ENCODE measurements at places on chromosomes 6 and 20.

DNA sequence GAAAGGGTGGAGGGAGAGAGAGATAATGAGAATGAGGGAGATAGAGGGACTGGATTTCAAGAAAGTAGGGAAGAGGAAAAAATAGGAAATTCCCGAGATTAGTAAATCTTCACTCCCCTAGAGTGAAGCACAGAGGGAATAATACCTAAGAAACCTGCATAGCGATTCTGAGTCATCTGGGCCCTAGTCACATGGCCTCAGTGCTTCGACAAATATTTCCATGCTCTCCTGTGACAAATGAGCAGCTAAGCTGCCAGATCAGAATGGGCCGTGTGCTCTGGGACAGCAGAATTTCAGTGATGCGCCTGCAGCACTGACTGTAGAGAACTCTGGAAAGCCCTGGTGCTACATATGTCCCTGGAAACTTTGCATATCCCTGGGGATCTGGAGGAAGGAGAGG lies 48.6 kb upstream of the GRIK2 start:
- no peak for DNase-seq

GRCh38 chr6:118992186-118992795 lies 57.3 kb upstream of the MCM9 start:
- DNase-seq, result no peak

GRCh38 chr6:134757911-134758361 lies 192.0 kb downstream of the ALDH8A1 start:
- no peak for DNase-seq

DNA sequence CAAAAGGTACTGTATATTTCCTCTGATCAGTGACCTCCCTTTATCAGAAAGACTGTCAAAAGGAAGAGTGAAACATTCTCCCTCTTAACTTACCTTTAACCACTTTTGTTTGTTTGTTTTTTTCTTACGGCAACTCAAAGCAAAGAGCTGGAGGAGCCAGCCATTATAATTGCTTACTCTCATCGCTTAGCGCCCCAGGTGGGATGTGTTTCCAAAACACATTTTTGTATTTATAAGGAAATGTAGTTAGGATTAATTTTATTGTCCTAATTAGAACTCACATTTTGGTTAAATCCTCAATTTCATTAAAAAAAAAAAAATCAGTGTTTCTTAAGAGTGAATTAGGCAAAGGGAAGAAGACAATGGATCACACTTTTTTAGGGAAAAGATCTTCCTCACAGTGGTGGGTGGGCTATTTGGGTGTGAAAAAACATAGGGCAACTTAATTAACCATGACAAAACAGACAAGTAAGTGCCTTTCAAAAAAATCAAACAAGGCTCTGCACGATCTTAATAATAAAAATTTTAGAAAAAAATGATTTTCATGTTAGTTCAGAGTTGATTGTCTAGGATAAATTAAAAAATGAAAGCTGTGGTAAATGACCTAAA lies 1.2 kb upstream of the PHACTR2 start:
- DNase-seq, result no peak

DNA sequence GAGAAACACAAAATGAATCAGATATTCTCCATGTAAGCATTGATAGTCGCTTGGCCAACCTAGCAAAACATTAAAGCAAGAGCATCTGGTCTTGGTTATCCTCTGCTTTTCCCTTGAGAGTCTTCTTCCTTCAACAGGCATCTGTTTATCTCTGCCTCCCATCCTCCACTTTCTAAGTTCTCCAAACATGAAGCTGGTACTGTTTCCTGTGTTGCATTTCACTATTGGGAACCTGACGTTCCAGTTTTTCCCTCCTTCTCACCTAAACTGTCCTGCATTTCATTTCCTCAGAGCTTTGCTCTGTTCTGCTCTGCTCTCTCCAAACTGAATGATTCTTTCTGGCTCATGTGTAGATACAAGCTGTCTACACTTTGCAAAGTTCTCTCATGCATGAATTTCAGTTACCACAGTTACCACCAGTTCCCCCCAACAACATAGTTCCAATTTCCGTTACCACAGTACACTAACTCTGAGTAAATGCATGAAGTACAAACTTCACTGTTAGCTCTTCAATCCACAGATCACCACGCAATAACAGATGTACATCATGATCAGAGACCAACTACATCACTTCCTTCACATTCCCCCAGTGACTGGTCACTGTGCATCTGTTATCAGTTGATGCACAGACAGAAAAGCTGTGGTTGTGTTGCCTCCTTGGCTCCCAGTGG lies 86.7 kb upstream of the F13A1 start:
- no peak for DNase-seq

- DNase-seq, result no peak
Observed at GRCh38 chr6:17633465-17634188, 33.5 kb downstream of the FAM8A1 start.

GRCh38 chr6:69790629-69791028 lies 6.2 kb downstream of the LMBRD1 start:
- DNase-seq, result no peak

- DNase-seq, result no peak
Observed at GRCh38 chr6:150517175-150517574, 82.5 kb upstream of the PLEKHG1 start.

- no peak for DNase-seq
Observed at GRCh38 chr6:42171813-42172581, 1.2 kb upstream of the GUCA1A start.

DNA sequence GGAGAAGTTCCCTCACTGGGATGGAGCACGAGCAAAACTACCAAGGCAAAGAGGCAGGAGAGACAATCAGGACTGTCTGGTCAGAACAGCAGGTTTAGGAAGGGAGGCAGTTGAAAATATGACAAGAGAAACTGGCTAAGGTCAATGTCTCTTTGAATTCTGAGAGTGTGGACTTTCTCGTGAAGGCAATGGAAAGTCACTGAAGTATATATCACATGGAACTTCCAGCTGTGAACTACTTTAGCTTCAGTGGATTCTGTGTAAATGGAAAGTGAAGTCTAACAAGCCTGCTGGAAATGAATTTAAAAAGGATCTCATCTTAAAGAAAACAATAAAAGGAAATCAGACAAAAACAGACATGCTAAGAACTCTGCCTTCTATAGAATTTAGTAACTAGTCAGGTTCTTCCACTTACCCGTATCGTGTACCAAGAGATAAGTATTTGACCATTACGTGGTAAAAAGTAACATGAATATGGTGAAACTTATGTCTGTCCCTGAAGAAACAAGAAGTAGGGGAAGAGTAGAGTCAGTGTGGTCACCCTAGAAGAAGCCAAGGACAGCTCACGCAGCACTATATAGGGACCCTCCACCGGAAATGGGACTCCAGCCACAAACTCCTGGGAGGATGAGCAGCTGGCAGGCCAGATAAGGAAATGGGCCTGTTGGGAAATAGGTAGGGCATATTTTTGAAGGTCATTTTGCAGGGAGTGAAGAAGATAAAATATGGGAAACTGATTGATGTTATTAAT lies 123.4 kb downstream of the MAP7 start:
- DNase-seq, result no peak

- no peak for DNase-seq
Observed at GRCh38 chr20:8798505-8798904, 270.4 kb upstream of the PLCB4 start.

DNA sequence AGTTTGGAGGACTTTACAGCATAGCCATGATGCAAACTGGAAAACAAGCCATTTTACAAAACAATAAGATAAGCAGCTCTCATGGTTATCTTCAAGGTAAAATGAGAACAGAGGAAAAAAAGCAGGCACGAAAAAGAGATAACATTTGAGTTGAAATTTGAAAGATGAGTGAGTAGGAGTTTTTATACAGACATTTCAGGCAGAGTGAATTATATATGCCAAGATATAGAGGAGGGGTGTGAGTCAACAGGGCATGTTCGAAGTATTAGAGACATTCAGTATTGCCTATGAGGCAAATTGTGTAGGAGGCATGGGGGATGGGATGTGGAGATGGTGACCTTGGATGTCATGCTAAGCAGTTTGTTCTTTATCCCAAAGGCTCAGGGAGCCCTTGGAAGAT lies 240.5 kb upstream of the MAN1A1 start:
- no peak for DNase-seq

GRCh38 chr6:63186970-63187369 lies 24.3 kb upstream of the FKBP1C start:
- DNase-seq, result no peak

DNA sequence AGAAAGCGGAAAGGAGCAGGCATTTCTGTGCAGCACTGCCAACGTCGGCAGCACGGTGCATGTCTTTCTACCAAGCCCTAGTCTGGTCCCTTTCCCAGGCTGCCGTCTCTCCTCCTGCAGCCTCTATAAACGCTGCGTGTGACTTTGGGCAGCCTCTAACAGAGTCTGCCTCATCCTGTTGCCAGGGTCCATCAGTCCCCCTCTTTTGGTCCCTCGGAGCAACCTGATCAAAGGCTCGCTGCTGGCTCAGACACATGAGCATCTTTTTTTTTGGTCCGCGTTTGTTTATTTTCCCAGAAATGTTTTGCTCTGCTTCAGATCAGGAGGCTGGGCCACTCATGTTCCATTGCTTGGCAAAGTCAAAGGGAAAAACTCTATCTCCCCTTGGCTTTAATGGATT lies 166.8 kb upstream of the CST7 start:
- DNase-seq, result no peak

GRCh38 chr6:1615853-1616420 lies 6.2 kb downstream of the FOXC1 start:
- no peak for DNase-seq

GRCh38 chr6:1770435-1770843 lies 160.7 kb downstream of the FOXC1 start:
- no peak for DNase-seq

GRCh38 chr6:33929575-33930288 lies 125.9 kb upstream of the MLN start:
- DNase-seq, result no peak

- no peak for DNase-seq
Observed at GRCh38 chr6:131519670-131520436, 53.2 kb upstream of the ARG1 start.

- no peak for DNase-seq
Observed at GRCh38 chr20:17725094-17725835, 25.5 kb downstream of the BANF2 start.

DNA sequence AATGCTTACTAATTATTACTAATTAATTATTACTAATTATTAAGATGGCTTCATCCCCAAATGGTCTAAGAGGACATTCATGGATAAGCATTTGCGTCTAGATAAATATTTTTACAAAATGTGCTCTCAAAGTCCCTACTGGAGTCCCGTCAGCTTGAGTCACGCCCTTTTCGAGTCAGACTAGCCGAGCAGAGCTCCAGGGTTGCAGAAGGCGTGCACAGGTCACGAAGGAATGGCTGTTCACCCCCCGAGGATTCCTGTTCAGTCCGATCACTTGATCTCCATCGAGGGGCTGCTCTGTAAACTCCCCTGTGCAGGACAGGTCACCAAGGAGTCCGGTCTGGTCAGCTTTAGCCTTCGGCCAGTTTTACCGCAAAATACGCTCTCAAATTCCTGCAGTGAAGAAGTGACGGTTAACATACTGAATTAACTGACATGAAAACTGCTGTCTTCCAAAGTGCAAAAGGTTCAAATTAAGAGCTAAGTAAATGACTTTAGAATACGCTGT lies 19.9 kb downstream of the TCFL5 start:
- DNase-seq, result no peak

DNA sequence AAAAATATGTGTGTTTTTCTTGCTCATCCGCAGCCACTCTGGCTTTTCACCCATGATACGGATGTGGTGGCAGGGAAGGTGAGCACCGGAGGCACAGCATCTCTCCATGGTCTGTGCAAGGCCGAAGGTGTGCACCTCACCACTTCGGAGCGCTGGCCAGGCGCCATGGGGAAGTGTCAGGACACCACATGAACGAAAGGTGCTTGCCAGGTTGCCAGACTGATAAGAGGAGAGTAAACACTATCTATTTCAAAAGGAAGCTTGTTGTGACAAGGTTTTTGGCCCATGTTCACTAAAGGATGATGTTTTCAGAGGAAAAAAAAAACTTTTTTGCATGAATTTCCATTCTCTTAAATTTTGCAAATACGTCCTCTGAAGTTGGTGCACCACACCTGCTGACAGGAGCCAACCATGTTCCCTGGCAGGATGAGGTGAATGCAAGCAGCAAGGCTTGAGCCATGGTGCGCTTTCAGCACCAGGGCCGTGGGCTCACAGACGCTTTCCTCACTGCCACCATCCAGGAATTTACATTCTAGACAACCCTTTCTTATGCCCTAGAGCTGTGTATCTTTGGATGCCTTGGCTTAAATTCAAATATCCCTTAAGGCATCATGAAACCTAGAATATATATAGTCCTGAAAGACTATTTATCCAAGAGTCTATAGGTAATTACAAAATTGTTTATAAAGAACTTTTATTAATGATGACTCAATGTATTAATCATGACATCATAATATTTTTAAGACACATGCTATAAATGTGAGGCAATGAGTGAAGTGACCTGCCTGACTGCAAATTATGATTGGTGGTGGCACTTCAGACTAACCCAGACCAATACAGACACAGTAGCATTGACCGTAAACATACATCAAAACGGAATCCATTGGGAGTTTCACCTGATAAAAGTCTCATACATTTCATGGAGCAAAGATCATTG lies 234.5 kb downstream of the TFAP2A start:
- no peak for DNase-seq

- no peak for DNase-seq
Observed at GRCh38 chr20:23776067-23776771, 25.5 kb upstream of the CST1 start.

DNA sequence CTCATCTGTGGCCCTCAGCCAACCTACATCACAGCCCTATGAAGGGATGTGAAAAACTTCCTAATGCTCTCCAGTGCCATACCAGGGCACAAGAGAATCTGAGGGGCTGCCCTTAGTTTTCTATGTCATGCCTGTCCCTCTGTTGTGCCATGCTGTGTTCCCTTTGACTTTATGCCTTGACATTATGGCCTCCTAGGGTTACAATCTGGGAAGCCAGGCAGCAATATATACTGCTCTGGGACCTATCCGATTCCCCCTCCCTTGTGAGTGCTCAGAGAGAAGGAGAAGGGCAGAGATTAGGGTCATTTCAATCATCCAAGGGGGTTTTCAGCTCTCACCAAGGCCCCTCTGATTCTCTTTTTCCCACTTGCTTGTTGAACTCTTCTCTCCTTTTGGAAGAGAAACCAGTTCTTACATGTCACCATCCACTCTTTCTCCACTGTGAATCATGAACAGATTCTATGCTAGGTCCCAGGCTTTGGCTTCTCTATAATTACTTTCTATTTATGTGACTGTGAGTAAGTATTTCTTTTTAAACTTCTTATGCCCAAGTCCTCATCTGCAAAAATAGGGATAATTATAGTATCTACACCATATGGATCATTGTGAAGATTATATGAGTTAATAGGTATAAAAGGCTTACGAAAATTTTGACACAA lies 14.2 kb upstream of the FRK start:
- DNase-seq, result no peak

- no peak for DNase-seq
Observed at GRCh38 chr6:28769626-28770402, 154.0 kb downstream of the TRIM27 start.

- no peak for DNase-seq
Observed at GRCh38 chr6:27503436-27504030, 30.6 kb upstream of the ZNF184 start.

DNA sequence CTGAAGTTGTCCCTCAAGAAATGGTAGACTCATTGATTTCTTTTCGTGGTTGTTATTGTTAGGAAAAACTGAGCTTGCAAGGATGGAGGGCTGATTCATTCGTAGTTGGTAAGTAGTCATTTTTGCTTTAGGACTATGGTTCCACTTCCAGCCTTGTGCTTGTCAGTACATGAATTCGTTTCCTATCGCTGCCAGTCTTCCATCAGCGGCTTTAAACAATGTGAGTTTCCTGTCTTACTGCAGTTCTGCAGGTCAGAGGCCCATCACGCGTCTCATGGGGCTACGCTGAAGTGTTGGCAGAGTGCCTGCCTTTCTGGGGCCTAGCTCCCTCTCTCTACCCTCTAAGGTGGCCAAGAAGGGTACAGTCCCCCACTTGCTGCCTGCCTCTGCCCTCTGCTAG lies 11.4 kb upstream of the MDFI start:
- no peak for DNase-seq
